ENCODE measurements at places on chromosomes 6 and 20.

DNA sequence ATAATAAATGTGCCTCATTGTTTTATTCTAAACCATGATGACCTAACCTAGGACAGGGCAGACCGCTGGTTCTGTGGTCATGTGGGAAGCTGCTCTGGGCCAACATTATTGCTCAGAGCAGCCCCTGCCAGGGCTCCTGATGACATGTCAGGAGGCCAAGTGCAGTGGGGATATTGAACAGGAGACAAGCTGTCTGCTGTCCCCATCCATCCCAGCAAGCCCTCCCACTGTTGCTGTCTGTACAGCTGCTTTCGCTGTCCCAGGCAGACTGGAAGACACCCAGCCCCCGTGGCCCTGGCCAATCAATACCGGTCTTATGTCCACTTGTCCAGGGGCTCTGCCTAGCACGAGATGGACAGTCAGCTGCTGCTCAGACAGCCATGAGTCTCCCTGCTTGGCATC, 43.2 kb upstream of the FNDC1 start:
- no peak for DNase-seq

DNA sequence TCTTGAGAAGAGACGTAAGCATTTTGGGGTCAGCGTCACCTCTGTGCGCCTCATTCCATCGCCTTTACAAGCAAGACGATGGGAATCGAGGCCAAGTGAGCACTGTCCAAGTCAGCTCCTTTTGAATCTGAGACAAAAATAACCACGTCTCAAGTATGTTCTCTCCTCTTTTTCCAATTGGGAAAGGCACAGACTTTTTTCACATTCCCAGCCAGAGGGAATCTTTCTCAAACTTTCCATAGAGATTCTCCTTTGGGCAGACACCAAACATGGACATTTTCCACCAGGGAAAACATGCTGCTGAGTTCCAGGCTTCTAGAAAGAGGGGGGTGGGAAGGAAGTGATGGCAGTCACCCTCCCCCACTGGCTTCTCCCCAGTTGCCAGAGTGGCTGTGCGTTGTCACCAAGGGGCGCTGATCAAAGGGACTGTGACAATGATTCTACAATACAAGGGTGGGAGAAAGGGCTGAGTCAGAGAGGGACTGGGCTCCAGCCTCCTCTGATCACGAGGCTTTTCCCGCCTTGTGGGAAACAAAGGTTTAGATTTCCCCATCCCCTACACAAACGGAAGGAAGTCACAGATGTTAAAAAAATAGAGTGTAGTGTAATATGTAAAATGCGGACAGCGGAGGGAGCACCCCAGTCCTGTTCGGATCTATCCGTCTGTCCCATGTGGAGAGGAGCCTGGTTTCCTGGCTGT, 281.9 kb upstream of the RNF24 start:
- no peak for DNase-seq

- no peak for DNase-seq
Observed at GRCh38 chr6:111985202-111985731, 68.6 kb upstream of the CCN6 start.

- DNase-seq: no peak
Observed at GRCh38 chr6:66179361-66179760, 472.3 kb upstream of the EYS start.

- DNase-seq: no peak
Observed at GRCh38 chr20:53642196-53643030, 48.8 kb upstream of the ZNF217 start.

- no peak for DNase-seq
Observed at GRCh38 chr6:130982941-130983456, 80.0 kb downstream of the EPB41L2 start.

DNA sequence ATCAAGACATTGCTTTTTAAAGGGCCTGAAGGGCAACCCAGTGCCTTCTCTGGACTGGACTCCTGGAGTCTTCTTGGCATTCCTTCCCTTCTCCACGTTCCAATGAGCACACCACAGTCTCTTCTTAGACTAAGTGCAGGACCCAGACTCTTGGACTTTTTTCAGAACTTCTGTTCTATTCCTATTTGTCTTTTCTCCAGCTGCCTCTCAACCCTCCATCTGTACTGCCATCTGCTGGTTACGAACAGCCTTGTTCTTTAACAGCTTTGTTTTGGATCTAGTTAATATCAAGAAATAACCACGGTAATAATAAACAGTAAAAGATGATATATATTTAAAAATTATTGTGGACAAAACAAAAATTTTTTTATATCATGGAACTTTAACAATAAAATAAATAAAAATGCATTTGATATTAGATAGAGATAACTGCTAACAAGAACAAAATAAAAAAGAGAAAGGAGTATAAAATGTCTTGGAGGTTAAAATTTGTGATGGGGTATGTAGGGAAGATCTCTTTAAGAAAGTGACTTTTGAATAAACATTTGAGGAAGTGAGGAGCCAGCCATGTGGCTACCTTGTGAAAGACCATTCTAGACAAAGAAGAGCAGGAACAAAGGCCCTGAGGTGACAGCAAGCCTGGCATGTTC, 105.1 kb upstream of the HCRTR2 start:
- no peak for DNase-seq

DNA sequence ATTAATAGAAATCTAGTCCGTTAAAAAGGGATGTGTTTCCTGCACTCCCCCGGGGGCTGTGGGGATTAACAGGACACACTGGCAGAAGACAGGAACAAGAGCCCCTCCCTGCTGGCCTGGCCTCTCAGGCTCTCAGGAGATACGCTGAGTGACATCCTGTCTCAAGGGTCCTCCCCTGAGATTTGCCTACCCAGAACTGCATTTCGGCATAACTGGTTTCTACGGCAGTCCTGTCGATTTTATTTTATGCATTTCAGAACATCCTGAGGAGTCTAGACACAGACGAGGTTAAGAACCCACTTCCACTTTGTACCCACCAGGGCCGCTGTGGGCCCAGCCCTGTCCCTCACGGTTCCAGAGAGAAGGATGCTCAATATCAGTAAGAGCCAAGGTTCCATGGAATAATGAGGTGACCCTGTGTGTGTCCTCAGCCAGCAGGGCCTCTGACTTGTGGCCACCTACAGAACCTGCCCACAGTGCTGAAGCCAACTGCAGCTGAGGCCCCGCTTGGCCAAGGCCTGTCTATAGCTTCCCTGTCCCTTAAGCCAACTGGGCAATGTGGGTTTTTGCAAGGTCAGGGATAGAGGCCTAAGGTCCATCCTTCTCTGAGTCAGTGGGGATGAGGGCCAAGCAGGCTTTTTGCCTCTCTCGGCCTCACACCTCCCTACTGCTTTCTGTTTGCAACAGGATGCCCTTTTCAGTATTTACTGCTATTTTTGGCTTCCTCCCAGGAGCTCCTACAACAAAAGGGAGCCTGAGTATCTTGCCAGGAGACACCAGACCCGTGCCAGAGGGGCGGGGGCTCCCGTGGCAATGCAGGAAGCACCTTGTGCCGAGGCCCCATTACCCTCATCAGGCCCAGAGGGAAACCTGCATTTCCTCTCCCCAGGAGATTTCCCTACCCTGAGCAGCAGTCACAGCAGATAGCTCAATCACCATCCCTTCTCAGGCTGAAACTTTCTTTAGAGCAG, 14.7 kb downstream of the UQCC2 start:
- peak; percentile 82 for DNase-seq

DNA sequence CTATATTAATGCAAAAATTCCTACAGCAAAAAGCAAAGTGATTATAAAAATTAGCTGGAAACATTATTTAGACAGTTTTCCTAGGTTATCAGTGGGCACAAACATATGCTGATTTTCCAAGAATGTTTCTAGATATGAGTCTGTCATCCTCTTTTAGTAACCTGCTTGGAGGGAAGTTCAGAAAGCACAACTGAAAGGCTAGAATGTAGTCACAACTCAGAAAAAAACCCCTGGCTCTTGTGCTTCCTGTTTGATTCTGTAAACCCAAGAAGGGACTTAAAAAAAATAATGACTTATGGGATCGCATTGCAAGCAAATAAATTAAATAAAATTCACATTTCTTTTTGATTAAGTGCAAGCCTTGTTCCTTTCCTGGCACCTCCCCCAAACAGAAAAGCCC, 708.4 kb upstream of the EPHA7 start:
- no peak for DNase-seq

GRCh38 chr6:158808442-158808833, 10.7 kb downstream of the EZR start:
- no peak for DNase-seq

- no peak for DNase-seq
Observed at GRCh38 chr6:111294374-111294967, 188.5 kb downstream of the REV3L start.

- DNase-seq: no peak
Observed at GRCh38 chr6:12578097-12578496, 138.5 kb upstream of the PHACTR1 start.

DNA sequence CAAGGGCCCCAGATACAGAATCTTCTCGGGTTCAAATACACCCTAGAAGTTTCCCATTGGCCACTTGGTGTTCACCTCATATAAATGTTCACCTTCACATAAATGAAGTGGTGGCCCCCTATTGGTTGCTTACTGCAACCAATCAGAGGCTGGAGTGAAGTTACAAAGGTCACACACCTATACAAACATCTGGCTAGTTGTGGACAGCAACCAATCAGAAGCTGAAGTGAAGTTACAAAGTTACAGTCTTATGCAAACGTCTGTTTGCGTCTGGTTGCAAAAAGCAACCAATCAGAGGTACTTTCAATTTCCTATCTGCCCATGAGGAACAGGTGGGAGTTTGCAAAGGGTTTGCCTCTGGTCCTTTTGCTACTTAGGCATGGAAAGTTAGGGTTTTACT, 206.5 kb upstream of the BMP2 start:
- no peak for DNase-seq

DNA sequence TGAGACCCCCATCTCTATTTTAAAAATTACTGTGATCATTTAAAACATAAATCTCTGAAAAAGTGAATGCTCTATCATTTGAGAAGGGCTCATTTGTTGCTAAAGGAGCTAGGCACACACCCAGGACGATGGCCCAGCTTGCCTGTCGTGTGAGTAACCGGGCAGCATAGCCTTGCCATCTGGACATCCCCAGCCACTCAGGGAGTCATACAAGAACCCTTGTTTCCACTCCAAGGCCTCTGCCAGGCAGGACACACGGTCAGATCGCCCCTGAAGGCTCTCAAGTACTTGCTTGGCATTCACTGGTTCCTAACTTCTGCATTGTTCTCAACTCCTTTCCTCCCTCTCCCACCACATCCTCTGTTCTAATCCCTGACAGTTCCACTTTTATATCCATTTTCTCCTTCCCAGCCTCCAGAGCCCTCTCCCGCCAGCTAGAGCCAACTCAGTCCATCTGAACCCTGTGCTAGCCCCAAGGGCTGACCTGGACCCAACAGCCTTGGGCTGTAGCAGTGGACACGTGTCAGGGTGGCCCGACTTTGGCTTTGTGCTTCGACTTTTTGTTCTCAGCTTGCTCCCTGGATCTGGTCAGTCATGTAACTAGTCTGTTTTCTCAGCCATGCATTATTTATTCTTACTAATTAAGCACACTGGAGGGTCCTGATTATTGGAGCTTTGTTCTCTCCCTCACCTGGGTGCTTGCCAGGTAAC, 15.7 kb upstream of the EZR start:
- DNase-seq: no peak

GRCh38 chr6:31575335-31575901, at the start of gene TNF:
TNF (plus strand) TSS chr6:31575565; CDS start chr6:31575742, 177 bp downstream.
- DNase-seq: peak; percentile 79

DNA sequence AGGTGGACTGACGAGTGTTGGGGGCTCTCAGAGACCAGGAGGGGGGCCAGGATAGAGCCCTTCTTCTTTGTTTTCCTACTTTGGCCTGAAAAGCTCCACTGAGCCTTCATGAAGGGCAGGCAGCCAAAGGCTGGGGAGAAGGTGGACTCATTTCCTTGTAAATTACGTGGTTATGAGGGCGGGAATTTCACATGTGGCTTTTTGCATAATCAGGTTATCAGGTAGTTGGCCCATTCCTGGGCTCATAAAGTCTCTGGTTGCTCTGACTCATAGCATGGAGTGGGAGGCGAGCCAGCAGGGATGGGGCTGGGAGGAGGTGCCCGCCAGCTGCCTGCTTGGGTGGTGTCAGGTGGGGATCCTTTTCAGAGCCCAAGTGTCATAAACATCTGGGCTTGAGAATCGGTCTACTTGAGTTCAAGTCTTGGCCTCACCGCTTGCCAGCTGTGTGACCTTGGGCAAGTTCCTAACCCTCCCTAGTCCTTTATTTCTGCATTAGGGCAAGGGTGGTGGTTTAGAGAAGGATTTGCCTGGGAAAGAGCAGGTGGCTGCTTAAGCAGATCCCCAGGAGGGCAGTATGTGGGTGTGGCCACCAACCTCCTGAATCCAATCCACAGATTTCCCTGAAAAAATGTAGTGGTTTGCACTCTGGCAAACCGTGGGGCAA, 26.5 kb upstream of the RNF24 start:
- no peak for DNase-seq

- DNase-seq: peak; percentile 1
Observed at GRCh38 chr6:35089216-35089934, 51.8 kb downstream of the TCP11 start.

- no peak for DNase-seq
Observed at GRCh38 chr20:51763965-51764602, 4.1 kb downstream of the ATP9A start.

DNA sequence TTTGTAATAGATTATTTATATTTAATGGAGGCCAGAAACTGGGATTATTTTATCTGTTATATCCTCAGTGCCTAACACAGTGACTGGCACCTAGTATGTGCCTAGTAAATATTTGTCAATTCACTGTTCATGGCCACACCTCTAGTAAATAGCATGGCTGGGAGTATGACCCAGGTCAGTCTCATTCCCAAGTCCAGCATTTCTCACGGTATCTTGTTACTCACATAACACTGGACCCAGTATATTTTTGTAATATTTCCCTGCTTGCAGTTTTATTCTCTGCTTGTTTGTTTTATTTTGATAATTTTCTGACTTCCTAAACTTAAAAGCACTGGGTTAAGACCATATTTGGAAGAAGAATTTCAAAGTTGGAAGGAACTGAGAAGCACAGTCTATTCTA, 47.7 kb downstream of the CTNNBL1 start:
- DNase-seq: no peak

- DNase-seq: no peak
Observed at GRCh38 chr6:157068691-157069324, 254.5 kb downstream of the TMEM242 start.

GRCh38 chr6:51432481-51432880, 613.8 kb downstream of the TFAP2B start:
- no peak for DNase-seq

All from germinal center (tissue), 1 donor.